Activated T-cell treated with anti-CD3 and anti-CD28 coated beads for 24 hours (primary cell): ENCODE measurements at places on chromosomes 2 and 18.

DNA sequence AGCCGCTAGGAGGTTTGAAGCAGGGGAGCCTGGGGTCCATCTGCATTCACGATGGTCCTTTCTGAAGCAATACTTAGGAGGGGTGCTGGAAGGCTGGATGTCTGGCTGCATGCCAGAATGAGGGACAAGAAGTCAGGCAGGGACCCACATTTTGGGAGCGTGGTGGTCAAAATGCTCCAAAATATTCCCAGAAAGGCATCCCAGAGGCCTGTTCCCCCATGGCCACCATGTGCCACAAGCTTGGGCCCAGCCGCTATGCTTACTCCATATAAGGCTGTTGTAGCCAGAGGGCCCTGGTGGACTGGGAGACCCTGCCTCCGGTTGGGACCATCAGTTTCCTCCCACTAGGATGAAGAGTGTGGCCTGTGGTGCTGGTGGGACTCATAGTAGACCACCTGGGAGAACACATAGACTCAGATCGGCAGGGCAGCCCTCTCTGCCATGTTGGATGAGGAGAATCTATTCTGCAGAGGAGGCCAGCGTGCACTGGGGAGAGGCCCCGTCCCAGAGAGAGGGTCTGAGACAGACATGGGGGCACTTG lies 3.6 kb upstream of the PROM2 start:
- no peak for DNase-seq

DNA sequence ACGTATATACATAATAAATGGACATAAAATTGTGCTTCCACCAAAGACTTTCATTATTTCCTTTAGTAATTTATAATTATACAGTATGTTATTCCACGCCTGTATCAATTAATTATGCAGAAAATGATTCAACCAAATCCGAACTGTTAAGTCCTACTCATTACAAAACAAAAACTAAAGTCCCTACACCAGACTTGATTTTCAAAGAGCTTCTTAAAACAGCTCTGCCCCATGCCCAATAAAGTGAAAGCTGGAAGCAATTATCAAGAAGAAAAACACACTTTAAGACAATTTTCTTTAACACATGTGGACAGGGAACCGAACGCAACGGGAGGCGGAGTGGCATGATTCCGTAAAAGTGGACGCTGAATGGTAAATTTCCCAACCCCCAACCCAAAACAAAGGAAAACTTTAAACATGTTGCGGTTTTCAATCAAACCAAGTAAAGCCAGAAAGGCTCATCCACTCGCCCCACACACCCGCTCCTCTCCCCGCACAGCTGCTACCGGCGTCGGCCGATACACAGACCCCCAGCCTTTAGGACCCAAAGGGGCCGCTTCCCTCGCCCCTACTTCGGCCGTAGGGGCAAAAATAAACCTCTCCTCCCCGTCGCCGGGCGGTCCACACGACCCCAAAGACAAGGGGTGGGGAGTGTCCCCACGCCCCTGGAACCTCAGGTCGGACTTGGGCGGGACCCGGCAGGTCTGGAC lies 705 bp downstream of the YES1 start:
- no peak for DNase-seq

GRCh38 chr2:41886757-41887156 lies 161.1 kb upstream of the PKDCC start:
- no peak for DNase-seq

- no peak for DNase-seq
These were observed 665.8 kb upstream of the ZEB2 start for GRCh38 chr2:145185696-145186095.

DNA sequence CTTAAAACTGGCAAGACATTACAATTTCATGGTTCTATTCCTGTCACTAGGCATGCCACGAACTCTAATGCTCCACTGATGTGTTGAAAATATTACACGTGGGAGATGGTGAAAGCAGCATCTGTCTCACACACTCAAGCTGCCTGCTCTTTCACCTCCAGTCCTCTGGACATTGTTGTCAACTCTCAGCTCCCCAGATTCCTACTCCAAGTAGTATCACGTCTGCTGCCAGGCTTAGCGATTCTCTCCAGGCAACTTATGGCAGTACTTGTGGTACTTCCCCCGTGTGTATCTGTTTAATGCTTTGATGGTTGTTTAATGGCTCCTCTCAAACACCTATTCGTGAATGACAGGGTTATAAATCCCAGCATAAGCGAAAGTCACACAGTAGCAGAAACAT lies 103.8 kb downstream of the TMEFF2 start:
- DNase-seq = no peak

- DNase-seq = no peak
These were observed 38.9 kb downstream of the UGP2 start for GRCh38 chr2:63880625-63881024.

DNA sequence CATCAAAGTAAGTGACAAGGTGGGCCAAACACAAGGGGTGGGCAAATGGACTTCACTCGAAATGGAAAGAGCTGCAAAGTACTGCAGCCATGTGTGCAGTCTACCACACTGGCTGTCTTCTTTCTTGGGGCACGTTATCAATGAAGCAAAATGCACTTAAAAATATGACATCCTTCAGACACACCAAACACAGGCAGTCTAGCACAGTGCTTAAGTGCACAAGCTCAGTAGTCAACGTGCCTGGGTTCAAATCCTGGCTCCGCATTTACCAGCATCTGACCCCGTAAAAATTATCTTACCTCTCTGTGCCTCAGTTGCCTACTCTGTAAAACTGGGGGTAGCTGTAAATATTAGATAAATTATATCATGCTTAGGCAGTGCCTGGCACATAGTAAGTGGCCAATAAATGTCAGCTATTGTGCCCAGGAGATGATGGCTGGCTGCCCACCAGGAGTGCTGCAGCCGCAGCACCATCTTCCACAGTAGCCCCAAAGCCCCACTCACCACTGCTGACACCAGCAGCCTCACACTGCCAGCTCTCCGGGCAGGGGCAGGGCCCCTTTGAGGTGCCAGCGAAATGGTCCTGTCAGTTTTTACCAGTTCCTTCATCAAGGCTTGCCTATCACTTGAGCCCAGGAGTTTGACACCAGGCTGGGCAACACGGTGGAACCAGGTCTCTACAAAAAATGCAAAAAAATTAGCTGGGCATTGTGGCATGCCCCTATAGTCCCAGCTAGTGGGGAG lies 121.8 kb upstream of the SLC1A4 start:
- DNase-seq = no peak

GRCh38 chr18:25832001-25832604 lies 258.3 kb downstream of the SS18 start:
- no peak for DNase-seq

- DNase-seq = no peak
These were observed at the start of gene EMX1 for GRCh38 chr2:72917138-72917876. EMX1 (plus strand) TSS chr2:72917519; CDS start chr2:72917853, 334 bp downstream.

DNA sequence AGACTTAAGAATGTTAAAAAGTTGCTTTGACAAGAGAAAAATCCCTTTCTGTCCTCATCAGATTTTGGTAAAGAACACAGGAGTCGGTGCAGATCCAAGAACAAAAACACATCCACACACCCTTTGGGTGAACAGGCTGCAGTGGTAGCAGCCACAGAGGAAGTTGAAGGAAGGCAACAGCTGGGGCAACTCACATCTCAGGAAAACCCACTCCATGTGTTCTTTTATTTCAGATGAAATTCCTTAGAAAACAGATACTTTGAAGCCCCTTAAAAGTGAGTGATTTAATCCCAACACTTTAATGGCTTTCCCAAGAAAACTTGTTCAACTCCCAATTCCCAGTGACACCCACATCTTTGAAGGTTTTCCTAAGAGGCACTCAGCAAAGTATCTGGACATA lies 271.3 kb downstream of the ICOS start:
- no peak for DNase-seq

GRCh38 chr2:169822036-169822435 lies 2.7 kb downstream of the METTL5 start:
- DNase-seq = no peak

DNA sequence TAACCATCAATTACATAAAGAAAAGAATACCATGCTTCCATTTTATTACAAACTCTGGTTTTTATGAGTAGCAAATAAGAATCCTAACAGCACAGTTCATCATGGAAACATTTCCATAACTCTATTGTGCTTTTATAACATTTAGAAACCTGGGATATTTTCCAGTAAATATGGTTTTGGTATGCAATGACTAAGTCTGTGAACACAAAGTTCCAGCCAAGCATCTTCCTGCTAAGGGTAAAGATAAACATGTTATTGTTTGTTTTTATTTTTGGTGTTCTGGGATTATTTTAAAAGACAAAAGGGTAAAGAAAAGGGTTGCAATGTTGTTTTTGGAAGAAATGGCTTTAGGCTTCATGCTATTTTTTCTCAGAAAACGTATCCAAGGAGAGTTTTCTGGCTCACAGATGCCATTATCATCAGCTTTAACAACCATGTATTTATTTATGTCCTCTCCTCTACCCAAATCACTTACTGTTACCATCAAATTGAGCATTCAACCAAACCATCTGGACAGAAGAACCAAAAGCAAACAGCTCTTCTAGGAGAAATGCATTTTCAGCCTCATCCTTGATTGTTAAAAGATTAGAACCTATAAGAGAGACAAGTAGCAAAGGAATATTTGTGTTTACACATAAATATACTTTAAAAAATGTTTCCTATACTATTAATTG lies 116.0 kb downstream of the PLA2R1 start:
- DNase-seq = no peak

DNA sequence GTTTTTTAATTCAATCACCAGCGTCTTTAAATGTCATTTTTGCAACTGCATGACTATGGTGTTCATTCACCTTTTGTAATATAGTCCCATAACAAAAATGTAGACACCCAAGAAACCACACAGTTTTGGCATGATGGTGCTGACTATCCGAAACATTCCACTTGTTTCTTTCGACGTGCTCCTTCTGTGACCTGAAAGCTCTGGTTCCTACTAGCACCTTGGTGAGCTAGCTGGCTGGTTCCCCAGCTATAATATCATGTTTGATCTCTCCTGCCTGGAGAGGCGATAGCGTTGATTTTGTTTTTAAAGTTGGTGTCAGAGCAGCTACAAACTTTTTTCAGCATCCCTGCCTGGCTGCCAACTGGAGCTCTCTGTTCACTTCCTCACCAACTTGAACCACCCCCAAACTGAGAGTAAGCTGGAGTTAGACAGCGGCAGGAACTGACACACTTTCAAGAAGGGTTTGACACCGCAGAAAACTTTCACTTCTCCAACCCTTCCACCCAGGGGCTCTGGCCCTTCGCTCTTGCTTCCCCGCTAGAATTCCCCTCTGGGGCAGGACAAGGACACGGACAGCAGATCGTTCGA lies 1.1 kb downstream of the ATAD2B start:
- DNase-seq = peak; percentile 55

GRCh38 chr2:47772343-47772742 lies 10.6 kb upstream of the MSH6 start:
- DNase-seq = no peak

GRCh38 chr2:234881413-234882241 lies 70.2 kb upstream of the SH3BP4 start:
- DNase-seq = peak; percentile 18

GRCh38 chr2:110993557-110994231 lies 127.0 kb upstream of the BCL2L11 start:
- no peak for DNase-seq

DNA sequence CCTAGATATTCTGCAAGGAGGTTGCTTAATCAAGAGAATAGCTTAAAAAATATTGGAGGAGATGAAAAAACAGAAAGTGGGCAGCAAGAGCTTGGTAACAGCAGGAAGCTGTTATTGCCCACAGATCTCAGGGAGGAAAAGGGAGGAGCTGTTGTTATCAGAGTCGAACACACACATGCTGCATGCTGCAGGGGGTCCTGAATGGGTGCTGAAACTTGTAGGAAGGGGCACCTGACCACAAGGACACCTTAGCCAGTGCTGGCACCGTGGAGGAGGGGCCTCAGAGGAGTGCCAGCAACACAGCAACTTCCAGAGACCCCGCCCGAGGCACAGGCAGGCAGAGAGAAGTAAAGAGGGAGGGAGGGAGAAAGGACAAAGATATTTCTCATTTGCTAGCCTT lies 332.9 kb downstream of the SOCS6 start:
- no peak for DNase-seq

- DNase-seq = no peak
These were observed 171.6 kb downstream of the IKZF2 start for GRCh38 chr2:212979799-212980198.

- DNase-seq = no peak
These were observed 84.3 kb downstream of the TNS1 start for GRCh38 chr2:217918308-217919024.

DNA sequence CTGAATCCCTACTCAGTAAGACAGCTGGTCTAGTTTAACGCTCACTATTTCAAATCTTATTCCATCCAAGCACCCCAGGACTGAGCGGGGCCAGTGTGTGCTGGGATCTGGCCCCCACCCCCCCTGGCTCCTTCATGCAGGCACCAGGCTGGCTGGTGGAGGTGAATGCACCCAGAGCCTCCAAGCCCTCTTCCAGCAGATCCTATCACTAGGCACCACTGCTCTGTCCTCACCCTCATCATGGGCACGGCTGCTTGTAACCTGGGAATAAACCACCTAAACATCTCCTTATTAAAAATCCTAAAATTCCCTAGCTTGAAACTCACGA lies 194.3 kb downstream of the ARL4C start:
- no peak for DNase-seq

- peak; percentile 52 for DNase-seq
These were observed 128.7 kb downstream of the NFATC1 start for GRCh38 chr18:79524181-79525078.

DNA sequence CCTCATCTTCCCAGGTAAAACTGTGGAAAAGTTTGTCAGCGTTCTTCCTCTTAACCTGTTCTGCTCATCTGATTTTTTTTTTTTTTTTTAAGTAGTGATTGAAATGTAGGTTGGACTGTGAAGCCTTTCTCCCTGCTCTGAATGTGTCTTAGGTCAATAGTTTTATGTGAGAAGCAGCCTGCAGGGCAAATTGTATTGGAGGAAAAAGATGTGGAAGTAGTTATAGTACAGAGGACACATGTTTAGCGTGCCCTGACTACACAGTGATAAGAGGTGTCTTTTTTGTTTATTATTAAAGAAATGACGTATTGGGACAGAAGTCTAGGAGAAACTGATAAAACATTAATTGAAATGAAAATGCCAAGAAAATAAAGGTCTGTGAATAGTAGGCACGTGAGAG lies 1.5 kb downstream of the MTA3 start:
- DNase-seq = no peak

GRCh38 chr2:239793836-239794235 lies 231.3 kb downstream of the NDUFA10 start:
- DNase-seq = no peak

GRCh38 chr18:58257461-58257860 lies 213.4 kb downstream of the NEDD4L start:
- DNase-seq = no peak
